ENCODE measurements at places on chromosomes 12 and 14.

- no peak for DNase-seq
Observed at GRCh38 chr14:22466491-22466890, 122.5 kb downstream of the DAD1 start.

- DNase-seq, result no peak
Observed at GRCh38 chr12:52669426-52669825, 10.8 kb downstream of the KRT1 start.

GRCh38 chr14:95297832-95298231 is 21.9 kb downstream of the CLMN start:
- DNase-seq, result no peak

GRCh38 chr12:130263996-130264395 is 73.7 kb upstream of the PIWIL1 start:
- no peak for DNase-seq

- DNase-seq, result no peak
Observed at GRCh38 chr12:22272335-22273151, 62.0 kb downstream of the ST8SIA1 start.

- DNase-seq, result no peak
Observed at GRCh38 chr12:7629465-7629864, 36.2 kb downstream of the APOBEC1 start.

GRCh38 chr12:47346251-47347019 is 266.7 kb upstream of the AMIGO2 start:
- DNase-seq, result no peak

GRCh38 chr12:14257734-14258574 is 107.5 kb upstream of the ATF7IP start:
- DNase-seq, result peak; percentile 81

GRCh38 chr14:68862954-68863594 is 70.2 kb upstream of the ZFP36L1 start:
- DNase-seq, result peak; percentile 75

- DNase-seq, result no peak
Observed at GRCh38 chr12:102992297-102992696, 34.8 kb downstream of the ASCL1 start.

DNA sequence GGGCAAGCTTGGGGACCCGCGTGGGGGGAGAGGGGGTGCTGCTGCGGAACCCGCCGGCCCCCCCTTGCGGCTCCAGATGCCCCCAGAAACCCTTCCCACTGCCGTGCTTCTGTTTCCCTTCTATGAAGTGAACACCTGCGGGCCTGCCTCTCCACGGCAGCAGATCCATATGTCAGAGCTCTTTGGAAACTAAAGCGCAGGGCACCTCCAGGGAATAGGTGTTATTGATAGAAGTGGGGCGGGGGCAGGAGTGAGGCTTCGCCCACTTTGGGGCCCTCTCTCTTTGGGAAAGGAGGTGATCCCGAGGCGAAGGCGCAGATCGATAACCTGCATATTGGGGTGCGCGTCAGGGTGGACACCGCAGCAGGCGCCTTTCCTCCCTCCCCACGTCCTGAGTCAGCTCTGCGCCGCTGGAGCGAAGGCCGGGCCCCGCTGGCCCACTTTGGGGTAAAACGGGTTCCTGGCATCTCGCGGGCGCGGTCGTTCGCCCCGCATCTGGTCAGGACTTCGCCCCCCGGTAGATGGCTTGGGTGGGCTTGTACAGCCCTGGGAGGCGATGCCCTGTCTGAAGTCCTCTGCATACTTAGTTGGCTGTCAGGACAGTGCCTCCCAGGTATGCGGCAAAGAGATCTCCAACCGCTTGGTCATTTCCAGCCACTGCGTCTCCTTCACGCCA is 524 bp downstream of the KMT5A start:
- DNase-seq, result no peak

DNA sequence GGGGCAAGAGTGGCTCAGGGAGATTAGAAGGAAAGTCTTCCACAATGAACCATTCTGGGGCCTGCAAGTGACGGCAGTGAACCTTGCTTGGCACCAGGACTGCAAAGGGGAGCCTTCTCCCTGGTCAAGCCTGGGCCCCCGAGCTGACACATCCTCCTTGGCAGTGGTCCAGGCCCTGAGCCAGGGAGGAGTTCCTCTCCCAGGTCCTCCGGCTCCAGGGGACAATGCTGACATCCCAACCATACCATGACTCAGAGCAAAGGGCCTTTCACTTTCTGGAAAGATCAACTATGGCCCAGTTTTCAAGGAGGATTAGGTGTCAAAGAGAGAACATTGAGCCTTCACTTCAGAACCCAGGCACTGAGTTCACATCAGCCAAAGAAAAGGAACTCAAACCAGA is 756.5 kb upstream of the TBX3 start:
- no peak for DNase-seq

- DNase-seq, result no peak
Observed at GRCh38 chr14:93965287-93965821, 11.0 kb downstream of the ASB2 start.

- no peak for DNase-seq
Observed at GRCh38 chr12:84704856-84705255, 207.7 kb downstream of the SLC6A15 start.

DNA sequence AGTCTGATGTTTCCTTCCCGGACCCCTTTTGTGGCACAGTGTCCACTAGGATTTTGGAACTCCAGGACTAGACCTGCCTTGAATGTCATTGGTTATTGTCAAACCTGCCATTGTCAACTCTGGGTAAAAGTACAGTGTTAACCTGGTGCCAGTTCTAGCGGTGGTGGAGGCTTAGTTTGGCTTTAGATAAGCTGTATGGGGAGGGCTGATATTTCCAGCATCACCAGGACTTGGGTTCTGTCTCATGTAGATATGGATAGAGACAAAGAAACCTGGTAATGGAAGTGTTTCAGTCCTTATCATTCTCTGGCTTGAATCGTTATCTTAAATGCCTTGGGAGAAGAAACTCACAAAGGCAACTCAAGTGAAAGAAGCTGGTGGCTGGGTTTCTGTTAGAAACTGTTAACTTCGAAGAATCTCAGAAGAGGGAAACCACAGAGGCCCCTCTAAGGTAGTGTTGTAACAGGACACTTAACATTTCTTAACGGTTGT is 10.6 kb downstream of the CHST11 start:
- no peak for DNase-seq

- peak; percentile 63 for DNase-seq
Observed at GRCh38 chr12:47819896-47820630, at the start of gene HDAC7. TSS of gene HDAC7 (minus strand) at chr12:47819903. CDS start at chr12:47819785, 118 bp downstream.

GRCh38 chr14:54713379-54713778 is 146.5 kb downstream of the SAMD4A start:
- DNase-seq, result no peak

GRCh38 chr14:105184461-105184860 is 3.3 kb upstream of the NUDT14 start:
- no peak for DNase-seq

GRCh38 chr14:99789581-99789980 is 3.6 kb upstream of the EML1 start:
- DNase-seq, result no peak

DNA sequence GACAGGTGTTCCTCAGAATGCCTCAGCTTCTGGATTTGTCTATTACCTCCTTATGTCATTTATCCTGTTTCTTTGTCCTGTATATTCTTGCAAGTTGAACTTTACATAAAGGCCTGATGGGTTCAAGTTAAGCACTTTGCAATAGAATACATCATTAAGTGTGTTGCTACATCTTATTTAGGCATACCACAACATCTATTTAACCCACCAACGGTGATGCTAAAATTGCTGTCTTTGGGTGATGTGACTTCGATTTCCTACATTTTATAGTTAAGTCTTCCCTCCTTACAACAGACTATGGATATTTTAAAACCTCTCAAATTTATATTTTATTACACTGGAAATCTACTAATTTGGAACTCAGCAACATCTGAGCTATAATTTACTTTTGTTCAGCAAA is 171.0 kb downstream of the KICS2 start:
- DNase-seq, result no peak

- DNase-seq, result no peak
Observed at GRCh38 chr14:46885566-46885965, 234.0 kb upstream of the RPL10L start.

GRCh38 chr12:11824069-11824468 is 174.6 kb downstream of the ETV6 start:
- DNase-seq, result no peak

Measured in dorsolateral prefrontal cortex (tissue), 122 donors.